Activated gamma-delta T cell (primary cell): ENCODE measurements at places on chromosomes 2 and 18.

DNA sequence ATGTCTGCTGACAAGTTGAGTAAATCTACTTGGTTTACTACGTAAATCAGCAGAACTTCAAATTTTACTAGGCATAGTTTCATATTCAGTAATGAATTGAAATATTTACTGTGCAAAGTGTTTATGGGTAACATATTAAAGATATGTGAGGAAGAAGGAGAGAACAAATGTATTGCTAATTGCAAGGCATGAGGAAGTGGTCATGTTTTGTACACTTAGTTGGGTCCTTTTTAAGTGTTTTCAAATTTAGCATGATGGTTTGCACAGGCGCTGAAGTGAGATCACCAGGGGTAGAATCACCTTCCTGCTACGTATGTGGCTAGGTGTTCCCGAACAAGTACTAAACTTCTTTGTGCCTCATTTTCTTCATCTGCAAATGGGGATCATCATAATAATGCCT, 1534.4 kb downstream of the LRP1B start:
- DNase-seq, result no peak

DNA sequence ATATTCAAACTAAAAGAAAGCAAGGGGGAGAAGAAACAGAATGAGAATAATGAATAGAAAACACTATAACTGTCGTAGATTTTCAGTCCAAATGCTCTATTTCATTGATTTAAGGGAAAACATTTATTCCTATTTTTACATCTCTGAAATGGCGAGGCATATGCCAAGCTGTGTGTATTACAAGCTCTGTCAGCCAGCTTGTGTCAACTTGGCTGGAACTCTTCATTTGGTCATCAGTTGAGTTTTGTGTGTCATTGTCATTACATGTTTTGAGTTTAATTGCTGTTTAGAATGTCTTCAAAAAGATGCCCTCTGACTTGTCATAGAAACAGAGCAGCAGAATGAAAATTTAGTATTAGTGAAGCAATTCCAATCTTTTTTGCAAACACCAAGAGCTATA, 8.1 kb upstream of the IL37 start:
- DNase-seq, result no peak

DNA sequence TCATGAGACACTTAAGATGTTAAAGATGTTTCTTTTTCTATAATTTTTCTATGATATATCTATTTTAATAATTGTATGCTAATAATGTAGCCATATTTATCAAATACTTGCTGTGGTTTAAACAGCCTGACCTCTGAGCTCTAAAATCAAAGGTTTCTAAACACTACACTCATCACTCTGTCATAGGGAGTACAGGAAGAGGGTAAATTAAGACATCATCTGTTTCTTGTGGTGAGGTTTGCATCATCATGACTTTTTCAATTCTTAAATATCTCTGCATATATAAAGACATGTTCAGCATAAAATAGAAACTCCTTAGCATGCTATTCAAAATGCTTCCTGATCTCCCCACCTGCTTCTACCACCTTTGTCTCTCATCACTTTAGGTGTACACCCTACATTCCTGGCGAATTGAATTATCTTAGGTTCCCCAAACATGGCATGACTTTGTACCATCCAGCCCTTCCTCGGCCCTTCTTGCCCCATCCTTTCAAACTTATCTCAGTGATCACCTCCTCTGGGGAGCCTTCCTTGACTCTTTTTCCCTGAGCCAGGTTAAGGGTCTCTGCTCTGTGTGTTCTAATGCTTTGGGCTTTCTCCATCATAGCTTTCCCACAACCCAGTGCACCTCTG, 105.3 kb upstream of the TTN start:
- no peak for DNase-seq

DNA sequence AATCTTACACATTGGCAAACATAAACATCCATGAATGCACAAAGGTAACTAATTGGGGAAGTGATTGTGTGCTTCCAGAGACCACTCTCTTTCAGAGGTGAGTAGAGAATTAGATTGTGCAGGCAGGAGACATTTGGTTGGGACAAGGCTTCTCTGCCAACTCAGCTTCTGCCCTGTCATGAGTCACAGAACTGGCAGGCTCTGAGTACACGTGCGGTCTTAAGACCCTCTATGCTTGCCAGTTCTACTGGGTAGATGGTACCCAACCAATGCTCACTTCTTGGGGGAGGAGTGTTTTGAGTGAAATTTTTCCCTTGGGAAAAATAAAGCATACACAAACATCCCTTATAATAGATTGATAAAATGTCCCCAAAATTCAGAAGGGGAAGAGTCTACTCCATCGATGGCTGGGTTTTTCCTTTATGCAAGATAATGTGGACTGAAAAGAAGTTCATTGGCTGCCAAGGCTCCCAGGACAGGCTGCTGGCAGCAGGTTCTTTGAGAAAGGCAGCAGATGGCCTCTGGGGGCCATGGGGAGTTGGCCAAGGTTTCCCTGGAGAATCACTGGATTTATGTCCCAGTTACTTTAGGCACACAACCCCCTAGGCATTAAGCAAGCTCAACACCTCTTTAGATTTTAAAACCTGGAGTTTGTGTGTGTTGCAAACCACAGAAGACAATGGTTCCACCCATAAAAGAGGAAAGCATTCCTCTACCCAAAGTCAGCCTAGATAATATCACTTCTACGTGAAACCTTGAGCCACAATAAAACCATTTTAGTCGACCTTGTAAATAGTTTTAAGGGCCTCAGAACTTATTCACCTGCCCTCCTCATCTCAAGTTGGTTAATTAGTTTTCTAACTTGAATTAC, 417.0 kb downstream of the TXNL1 start:
- no peak for DNase-seq

DNA sequence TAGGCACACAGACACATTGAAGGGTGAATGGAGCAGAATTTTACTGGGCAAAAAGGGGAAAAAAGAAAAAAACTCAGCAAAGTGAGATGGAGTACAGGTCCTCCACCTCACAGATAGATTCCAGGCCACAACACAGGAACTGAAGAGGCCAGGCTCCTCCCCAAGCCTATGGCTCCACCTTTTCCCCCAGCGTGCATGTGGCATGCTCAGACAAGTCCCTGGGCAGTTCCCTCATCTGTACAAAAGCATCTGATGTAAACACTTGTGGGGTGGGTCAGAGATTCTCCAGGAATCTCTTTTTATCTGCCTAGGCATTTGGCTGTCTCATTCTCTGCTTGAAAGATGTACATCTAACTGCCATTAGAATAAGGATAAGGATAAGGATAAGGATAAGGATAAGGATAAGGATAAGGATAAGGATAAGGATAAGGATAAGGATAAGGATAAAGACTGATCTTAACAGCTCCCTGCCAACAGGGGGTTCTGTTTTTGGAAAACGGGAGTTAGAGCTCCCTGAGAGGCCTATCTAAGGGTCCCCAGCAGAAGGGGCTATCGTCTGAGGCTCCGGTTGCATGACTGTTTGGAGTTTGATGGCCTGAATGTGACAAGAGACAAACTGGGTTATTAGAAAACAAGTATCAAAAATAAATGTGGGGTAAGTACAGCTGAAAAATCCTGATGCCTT, 17.2 kb upstream of the ASXL3 start:
- DNase-seq, result no peak

GRCh38 chr2:197071213-197071612, 144.7 kb upstream of the PGAP1 start:
- no peak for DNase-seq

DNA sequence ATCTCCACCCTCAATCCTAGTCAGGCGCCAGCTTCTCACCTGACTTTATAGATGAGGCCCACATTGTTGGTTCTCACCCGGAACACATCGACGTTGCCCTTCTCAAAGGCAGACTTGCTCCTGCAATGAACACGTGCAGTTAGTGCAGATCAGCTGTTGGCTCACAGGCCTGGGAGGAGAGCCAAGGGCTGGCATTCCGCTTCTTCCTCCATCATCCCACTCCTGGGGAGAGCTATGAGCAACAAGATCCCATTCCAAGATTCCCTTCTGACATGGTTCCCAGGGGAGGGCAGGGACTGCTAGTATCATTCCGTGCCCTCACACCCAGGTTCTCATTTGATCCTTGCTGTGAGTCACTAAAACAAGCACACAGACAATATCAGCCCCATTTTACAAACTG, 15.1 kb downstream of the LOXHD1 start:
- no peak for DNase-seq

GRCh38 chr18:78255013-78255412, 724.6 kb upstream of the SALL3 start:
- DNase-seq, result no peak
